Left forelimb (tissue), 1 donor: ENCODE measurements at places on chromosomes 12 and 14.

DNA sequence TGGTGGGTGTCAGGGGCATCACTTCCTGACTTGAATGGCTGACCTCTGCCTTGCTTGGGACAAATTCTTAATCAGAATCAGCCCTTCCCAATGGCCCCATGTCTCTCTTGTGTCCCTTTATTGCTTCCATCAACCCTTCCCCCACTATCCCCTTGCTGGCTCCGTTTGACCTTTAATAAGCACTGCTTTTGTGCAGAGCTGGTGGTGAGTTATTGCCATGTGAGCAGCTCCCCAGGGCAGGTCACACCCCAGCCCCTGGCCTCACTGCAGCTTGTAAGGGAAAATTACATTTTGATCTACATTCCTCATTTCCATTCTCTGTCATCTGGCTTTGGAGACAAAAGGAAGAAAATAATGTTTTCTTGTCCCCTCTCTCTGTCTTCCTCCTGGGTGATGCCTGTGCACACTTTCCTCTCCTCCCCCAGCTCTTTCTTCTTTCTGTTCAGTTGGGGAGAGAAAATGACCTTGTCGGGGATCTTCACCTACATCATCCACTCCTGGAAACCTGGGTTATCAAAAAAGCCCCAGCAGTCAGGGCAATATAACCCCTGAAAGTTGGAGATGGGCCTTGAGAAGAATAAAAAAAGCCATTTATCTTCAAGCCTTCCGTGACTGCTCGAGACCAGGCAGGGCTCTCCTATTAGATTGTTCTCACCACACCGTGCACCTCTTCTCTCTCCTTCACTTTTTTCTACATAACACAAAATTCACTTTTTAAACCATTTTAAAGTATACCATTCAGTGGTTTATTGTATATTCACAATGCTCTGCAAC, 100.4 kb upstream of the SRRM4 start:
- no peak for DNase-seq

DNA sequence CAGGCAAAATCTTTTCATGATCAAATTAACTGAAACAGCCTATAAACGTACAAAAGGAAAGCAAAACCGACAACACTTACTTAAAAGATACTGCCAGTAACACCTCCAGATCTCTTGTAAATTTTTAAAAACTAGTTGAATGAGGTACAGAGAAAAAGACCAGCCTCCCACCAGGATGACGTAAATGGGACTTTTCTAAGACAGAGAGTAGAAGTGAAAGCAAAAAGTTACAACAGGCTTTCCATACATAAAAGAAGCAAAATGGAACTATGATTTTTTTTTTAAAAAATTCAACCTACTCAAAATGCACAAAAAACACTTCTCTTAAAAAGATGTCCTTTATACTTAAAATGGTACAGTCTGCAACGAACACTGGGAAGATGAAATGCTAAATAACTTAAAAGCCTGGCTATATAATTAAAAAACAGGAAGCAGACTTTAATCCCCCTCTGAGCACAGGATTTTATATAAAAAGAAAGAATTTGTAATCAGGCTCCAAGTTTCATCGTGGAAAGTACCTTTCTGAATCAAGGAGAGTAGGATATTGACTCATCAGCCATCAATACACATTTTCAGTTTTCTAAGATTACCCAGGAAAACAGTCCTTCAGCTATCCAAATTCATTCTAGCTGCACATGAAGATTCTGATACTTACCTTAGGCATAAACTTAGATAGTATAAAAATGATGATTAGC, 14.2 kb upstream of the MYO1A start:
- no peak for DNase-seq

DNA sequence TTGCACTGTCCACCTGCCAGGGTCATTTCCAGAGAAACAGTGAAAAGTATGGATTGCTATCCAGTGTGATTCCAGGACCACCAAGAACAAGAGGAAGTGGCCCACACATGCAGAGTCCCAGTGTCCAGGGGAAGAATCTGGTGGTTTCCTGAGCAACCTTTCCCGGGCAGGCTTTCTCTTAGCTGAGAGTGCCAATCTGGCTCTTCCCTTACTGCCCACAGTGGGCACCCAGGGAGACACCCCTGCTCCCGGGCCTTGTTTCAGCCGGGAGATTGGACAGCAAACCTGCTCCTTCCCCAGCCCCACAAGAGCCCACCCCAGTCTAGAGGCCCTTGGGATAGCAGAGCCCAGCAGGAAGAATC, 62.1 kb downstream of the VWF start:
- DNase-seq: no peak

DNA sequence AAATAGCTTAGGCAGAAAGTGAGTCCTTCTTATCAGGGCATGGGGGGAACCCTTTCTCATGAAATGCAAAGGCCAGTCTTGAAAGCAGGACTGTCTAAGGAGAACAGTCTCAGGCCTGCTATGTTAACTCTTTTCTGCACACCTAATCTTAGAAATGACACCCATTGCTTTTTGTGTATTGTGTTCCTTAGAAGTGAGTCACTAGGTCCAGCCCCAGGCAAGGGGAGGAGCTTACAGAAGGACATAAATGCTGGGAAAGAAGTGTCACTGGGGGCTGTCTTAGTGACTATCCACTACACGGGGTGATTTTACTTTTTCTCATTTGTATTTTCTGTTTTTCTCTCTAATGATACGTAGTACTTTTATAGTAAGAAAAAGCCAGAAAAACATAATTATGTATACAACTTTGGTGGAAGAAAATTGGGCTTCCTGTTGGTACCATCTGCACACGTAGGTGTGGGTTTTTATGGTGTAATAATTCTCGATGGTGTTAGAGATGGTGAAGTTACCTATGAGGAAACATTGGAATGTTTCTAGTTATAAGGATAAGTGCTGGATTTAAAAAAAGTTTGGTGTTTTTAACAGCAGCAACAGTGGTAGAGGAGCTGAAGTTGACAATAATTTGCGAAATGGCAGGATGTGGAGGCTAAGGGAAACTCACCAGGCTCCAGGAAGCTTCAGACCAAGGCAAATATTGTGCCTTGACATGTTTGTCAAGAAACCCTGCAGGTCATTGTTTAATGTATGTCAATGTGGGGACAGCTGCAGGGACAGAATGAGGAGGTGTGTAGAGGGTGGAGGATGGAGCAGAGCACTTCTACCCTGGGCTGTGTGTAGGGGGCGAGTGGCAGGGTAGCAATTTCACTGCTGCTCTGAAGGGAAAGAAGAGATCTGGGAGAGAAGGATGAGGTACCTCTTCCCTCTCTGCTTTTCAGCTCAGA, 214.9 kb downstream of the KTN1 start:
- no peak for DNase-seq

DNA sequence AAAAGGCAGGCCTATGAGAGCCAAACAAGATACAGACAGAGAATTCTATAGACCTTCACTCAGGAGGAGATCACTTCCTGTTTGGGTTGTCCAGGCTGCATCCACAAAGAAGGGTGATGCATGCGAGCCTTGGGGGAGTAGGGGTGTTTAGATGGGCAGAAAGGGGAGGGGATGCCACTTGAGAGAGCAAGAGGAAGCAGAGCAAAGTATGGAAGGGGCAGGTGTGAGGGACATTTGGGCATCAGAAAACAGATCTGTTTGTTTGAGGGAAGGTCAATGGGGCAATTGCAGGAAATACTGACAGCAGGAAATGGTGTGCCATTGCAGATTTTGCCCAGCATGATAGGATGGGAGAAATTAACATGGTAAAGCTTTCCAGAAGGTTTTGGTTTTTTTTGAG, 146.4 kb upstream of the FOXN3 start:
- DNase-seq: no peak

DNA sequence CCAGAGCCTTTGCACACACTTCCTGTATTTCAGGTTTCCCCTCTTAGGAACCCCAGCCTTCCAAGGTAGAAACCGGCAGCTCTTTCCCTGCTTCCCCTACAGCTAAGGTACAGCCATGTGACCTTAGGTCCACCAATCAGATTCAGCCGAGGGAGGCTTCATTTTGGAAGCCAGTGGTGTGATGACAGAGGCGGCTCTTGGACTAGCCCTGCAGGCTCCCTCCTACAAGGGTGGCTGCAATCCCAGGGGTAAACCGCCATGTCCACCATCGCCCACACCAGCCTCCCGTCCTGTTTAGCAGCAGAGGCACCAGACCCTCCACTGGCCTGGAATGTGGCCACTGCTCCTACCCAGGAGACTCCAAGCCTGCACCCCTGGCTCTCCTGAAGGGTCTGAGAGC, 65.6 kb downstream of the SERPINA3 start:
- DNase-seq: no peak

- no peak for DNase-seq
These were observed 131.5 kb downstream of the SLC38A6 start for GRCh38 chr14:61112506-61112905.

- DNase-seq: no peak
These were observed 90.5 kb upstream of the FOXN3 start for GRCh38 chr14:89507521-89507920.

GRCh38 chr12:108119126-108119973, 9.7 kb upstream of the WSCD2 start:
- no peak for DNase-seq

- DNase-seq: no peak
These were observed 18.4 kb downstream of the ZFYVE1 start for GRCh38 chr14:73008501-73008900.

- no peak for DNase-seq
These were observed 16.2 kb upstream of the MYL2 start for GRCh38 chr12:110936367-110937103.

DNA sequence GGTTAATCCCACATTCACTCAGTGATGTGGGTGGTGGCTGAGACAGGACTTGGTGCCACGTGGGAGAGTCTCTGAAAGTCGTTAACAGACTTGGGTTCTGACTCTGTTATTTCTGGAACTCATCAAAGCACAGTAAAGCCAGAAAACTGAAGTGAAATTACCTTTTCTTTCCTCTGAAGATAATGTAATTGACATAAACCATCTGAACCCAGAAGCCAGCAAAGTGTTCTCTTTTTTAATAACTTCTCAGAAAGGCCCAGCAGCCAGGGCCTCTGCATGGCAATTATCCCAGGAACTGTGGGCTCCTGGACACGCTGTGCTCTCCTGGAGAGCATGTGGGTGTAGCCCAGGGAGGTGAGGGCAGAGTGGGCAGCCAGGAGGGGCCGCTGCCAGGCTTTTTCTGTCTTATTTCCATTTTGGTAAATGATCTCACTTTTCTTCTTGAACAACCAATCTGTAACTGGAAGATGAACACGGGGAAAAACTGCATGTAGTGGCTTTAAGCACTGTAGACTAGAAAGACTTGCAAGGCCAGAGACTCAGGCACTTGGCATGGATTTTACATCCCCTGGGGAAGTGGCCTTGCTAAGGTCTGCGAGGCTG, 444.1 kb upstream of the TMEM132C start:
- DNase-seq: peak; percentile 68

DNA sequence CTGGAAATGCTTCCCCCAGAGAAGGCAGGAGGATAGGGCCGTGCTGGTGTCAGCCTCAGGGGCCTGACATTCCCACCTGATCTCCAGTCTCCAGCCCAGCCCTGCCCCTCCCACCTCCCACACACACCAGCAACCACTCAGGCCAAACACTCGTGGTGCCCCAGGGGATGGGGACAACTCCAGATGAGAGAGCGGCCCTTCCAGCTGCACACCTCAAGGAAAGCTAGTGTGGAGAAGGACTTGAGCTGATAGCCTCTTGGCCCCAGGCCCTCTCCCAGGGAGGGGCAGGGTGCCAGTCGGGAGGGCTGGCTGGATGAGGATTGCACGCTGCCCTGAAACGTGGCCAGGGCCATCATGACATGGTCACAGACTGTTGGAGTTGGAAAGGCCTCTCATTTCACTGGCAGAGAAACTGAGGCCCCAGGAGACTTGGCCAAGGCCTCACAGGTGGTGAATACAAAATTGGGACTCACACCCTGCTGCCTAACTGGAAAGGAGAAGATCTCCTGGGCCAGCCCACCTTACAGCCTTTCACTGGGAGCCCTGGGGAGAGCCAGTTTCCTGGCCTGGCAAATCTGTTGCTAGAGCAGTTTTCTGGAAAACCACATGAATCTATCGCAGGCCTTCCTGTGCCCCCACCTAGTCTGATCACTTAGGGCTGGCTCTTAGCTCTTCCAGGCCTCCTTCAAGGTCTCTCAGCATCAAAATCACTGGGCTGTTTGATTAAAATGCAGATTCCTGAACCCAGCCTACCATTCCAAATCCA, 52.1 kb downstream of the IRF2BPL start:
- no peak for DNase-seq

DNA sequence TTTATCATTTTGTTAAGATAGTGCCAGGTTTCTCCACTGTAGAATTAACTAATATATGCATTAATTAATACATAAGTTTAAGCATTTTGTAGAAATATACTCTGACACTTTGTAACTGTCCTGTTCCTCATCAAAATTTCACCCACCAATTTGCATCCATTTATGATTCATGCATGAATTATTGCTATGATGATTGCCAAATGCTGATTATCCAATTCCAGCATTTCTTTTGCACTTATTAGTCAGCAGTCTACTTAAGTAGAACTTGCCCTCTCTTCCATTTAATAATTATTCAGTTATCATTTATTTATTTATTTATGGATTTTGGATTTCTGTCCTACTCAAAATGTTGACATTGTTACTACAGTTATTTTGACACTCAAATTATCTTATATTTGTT, 72.2 kb downstream of the SLC6A15 start:
- no peak for DNase-seq

DNA sequence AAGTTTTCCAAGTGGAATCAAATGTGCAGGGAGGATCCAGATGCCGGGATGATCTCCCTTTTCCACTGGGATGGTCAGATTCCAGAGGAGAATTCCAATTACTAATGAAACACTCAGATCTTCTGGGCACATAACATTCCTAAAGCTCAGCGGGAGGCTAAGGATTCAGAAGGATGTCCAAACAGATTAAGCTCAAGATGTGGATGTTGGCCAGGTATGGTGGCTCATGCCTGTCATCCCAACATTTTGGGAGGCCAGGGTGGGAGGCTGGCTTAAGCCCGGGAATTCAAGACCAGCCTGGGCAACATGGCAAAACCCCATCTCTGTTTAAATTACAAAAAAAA, 62.0 kb upstream of the PNMA1 start:
- no peak for DNase-seq

- no peak for DNase-seq
These were observed 884.1 kb upstream of the MGAT4C start for GRCh38 chr12:87140262-87140661.

GRCh38 chr12:79023784-79024183, 159.2 kb downstream of the SYT1 start:
- no peak for DNase-seq

- DNase-seq: no peak
These were observed 62.8 kb upstream of the NAV3 start for GRCh38 chr12:77767756-77768343.

DNA sequence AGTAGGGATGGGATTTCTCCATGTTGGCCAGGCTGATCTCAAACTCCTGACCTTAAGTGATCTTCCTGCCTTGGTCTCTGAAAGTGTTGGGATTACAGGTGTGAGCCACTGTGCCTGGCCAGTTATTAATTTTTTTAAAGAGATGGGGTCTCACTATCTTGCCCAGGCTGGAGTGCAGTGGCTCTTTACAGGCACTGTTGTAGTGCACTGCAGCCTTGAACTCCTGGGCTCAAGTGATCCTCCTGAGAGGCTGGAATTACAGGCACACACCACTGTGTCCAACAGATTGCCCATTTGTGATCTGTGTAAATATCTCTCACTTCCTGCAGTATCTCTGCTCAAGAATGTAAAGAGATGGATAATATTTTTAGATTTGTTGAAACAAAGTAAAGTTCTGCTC, 45.9 kb downstream of the PTPN11 start:
- no peak for DNase-seq

- no peak for DNase-seq
These were observed 581.1 kb upstream of the MGAT4C start for GRCh38 chr12:86837246-86837645.

GRCh38 chr12:108425238-108425795, 86.2 kb upstream of the CMKLR1 start:
- DNase-seq: no peak
